ENCODE measurements at places on chromosomes 11 and 22.

- DNase-seq, result no peak
Observed at GRCh38 chr11:40508303-40508702, 951.1 kb downstream of the LRRC4C start.

- DNase-seq, result no peak
Observed at GRCh38 chr11:82794490-82794889, 60.8 kb upstream of the FAM181B start.

- no peak for DNase-seq
Observed at GRCh38 chr11:56911312-56911711, 77.4 kb upstream of the OR5AK2 start.

GRCh38 chr11:22151649-22152197 is 41.2 kb upstream of the ANO5 start:
- no peak for DNase-seq

DNA sequence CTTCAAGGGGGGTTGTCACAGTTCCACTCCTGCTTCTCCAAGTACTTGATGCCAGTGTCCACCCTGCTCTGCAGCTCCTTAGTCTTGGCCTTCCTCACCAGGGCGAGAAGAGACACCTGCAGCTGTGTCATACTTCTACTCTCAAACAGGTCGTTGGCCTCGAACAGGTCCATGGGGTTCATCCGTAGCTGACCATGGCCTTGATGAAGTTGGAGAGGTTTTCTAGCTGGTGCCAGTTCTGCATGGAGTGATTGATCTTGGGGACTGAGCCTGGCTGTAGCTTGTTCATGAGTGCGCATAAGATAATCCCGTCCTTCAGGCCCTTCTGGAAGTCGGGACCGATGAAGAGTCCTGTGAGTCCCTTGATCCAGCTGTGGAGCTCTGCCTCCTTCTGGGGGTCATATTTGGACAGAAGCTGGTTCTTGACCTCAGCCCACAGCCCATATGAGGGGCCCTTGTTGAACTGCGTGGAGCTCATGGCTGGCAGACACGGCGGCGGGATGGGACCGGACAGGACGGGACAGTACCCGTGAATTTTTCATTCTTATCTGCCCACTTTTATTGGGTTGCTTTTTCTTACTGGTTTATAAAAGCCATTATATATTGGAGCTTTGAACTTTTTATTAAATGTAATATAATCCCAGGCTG is 33.4 kb upstream of the HORMAD2 start:
- no peak for DNase-seq

GRCh38 chr22:26463101-26463661 is 20.4 kb downstream of the HPS4 start:
- no peak for DNase-seq

DNA sequence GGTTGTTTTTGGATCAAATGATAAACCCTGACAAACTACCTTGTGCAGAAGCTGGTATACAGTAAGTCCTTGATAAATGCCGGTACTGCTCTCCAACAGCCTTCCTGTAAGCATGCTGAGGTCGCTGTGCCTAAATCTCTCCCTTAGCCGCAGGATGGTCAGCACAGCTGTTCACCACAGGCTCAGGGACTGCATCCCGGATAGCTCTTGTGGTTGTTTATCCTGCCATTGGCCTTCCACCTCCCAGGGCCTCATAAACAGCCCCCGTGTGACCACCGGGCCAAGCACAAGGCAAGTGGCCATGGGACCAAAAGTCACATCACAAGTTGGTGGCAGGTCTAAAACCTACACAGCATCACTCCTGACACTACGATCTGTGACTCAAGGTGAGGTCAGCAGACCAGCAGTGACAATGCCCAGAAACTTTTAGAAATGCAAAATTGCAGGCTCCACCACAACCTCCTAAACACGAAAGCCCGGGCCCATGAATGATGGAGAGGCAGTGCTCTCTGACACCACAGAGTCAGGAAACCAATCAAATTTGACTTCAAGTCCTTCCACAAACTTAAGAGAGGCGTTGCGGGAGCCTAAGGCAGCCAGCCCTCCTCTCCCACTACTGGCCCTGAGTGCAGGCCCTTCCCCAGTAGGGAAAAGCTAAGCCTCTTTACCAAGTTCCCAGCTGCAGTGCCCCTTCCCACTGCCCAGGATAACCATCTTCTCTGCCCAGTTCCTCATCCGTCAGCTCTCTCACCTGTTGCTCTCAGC is 3.9 kb downstream of the SPATA19 start:
- no peak for DNase-seq

GRCh38 chr11:60739114-60739513 is 14.6 kb downstream of the MS4A18 start:
- no peak for DNase-seq

- DNase-seq, result peak; percentile 34
Observed at GRCh38 chr11:32894149-32894827, 1.7 kb downstream of the QSER1 start.

DNA sequence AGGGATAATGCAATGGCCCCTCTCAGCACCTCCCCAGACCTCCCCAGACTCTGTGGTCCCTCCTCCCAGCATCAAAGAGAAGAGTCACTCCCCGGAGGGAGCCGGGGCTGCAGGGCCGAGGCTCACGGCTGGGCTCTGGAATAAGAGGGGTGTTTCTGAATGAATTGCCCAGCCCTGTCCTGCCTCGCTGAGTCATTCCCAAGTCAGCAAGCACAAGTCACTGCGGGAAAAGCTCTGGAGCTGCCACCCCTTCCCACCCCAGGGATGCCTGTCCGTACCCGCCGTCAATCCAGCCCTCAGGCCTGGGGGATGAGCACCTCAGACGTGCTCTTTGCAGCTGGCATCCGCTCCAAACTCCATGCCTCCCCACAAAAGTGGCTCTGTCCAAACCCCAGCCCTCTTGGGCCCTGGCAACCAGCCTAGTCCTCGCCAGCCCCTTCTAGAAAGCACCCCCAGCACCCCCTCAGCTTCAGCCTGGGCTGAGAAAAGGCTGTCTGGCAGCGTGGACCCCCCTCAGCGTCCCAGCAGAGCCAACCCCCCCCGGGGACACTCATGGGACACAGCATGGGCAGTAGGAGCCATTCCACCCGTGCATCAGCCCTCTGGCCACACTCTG is 22.7 kb downstream of the CELSR1 start:
- DNase-seq, result no peak

GRCh38 chr22:20905415-20906386 is 11.5 kb upstream of the CRKL start:
- DNase-seq, result no peak

DNA sequence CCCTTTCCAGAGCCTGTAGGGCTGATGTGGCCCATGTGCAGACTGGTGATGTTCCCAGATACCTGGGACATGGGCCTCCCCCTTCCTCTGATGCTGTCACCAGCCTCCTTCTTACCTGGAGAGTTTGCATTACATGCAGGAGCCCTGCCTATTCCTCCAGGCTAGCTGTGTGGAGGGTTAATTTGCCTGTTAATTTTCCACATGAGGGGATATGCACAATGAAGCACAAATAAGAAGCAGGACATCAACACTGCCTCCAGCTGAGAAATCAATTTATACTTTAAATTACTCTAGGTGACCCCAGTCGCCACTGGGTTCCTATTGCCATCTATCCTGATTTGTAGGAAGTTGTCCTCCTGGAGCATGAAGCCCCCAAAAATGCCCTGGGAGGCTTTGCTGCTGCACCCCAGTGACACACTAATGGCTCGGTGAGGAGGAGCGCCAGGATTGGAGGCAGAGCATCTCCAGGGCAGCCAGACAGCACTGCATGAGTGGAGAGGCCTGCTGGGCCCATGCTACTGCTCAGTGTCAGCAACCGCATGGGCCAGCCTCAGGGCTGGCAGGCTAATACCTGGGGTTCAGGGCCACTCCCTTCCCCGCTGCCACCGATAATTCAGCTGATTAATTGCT is 101.6 kb upstream of the USP47 start:
- DNase-seq, result no peak

DNA sequence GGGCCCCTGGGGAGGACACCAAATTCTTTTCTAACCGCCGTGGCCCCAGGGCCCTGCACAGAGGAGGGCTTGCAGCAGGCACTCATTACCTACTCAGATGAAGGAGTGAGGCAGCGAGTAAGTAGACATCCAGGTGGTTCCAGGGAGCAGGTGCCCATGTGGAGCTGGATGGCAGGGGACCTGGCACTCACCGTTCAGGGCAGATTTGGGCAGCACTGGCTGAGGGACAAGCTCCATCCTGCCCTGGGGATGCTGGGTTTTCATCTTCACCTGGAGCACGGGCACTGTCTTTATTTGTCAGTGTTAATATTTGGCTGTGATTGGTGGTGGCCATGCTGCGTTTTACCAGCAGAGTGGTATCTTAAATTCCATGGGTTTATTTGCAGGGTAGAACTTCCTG is 1182.7 kb downstream of the BRD1 start:
- no peak for DNase-seq

GRCh38 chr11:110092111-110092514 is 1.1 kb upstream of the ZC3H12C start:
- no peak for DNase-seq

- peak; percentile 27 for DNase-seq
Observed at GRCh38 chr11:125593114-125593820, 615 bp downstream of the STT3A start.

- no peak for DNase-seq
Observed at GRCh38 chr22:22830957-22831688, 56.5 kb upstream of the IGLL5 start.

DNA sequence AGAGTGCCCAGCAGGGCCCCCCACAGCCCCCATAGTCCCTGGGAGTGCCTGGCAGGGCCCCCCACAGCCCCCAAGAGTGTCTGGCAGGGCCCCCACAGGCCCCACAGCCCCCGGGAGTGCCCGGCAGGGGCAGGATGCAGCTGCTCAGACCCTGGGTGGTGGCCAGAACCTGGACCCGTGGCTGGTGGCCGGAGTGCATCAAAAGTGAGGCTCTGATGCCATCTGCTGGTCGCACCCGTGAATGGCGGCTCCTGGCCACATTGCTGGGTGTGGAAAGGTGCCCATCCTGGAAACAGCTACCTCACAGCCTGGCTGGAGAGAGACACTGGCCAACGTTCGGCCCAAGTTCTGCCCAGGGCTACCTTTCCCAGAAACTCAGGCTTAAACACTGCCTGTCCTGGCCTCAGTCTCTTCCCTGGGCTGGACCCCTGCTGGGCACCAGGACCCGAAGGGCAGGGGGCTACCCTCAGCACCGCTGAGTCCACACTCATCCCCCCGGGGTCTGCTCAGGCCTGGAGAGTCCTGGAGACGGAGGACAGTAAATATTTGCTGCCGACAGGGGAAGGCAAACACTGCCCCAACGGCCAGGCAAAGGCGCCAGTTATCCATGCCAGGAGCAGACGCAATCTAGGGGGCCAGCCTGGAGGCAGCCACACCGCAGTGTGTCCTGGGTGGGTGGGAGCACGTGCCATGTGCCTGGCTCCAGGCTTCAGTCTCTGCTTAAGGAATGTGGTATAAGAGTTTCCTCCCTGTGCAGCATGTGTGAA is 4.4 kb downstream of the INS start:
- peak; percentile 70 for DNase-seq

GRCh38 chr11:9962722-9963121 is 298.8 kb downstream of the SWAP70 start:
- DNase-seq, result no peak

GRCh38 chr11:78949976-78950690 is 375.5 kb upstream of the NARS2 start:
- no peak for DNase-seq

GRCh38 chr22:45731041-45731797 is 59.6 kb downstream of the ATXN10 start:
- DNase-seq, result no peak

DNA sequence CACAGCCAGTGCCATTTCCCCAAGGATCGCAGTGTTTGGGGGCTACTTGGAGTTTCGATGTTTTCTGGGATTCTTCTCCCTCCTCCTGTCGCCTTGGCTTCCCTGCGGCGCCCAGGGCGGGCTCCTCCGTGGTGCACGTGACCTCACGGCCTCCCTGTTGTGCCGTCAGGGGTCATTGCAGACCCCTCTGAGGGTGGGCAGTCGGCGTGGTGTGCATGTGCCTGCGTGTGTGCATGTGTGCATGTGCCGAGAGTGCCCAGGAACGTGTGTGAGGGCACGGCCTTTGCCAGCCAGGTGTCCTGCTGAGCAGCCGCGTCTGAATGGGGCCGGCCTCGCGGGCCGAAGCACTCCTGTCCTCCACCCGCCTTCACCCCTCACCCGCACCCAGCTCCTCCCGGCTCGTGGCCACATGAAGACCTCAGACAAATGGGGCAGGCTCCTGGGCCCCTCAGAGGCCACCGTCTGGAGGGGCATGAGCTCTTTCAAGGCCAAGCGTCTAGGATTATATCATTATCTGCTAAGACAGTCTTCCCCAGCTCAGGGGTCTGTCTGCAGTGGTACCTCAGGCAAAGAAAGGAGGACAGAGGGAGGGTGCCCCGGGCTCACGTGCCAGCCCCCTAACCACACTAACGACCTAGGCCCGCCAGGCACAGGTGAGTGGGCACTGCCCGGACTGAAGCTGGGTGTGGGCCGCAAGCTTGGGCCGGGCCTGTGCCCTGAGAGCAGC is 9.4 kb upstream of the MRPL23 start:
- DNase-seq, result no peak

- no peak for DNase-seq
Observed at GRCh38 chr11:4851033-4851432, 2.0 kb upstream of the OR51S1 start.

DNA sequence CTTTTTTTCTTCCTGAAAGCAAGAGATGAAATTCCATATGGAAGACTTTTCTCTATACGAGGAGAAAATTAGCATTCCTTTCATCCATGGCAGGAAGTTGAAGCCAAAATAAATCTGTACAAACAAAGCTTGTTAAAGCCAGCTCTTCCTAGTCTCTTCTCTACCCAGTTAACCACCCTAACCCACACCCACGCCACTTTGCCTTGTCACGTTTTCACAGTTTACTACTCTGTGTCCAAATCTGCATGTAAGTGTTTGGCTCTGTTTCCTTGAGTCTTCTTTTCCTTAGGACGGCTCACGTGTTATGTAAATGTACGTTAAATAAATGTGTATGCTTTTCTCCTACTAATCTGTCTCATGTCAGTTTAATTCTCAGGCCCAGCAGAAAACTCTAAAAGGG is 7.1 kb upstream of the HMOX1 start:
- DNase-seq, result no peak

- DNase-seq, result peak; percentile 21
Observed at GRCh38 chr11:61954851-61955421, 4.8 kb downstream of the BEST1 start.

DNA sequence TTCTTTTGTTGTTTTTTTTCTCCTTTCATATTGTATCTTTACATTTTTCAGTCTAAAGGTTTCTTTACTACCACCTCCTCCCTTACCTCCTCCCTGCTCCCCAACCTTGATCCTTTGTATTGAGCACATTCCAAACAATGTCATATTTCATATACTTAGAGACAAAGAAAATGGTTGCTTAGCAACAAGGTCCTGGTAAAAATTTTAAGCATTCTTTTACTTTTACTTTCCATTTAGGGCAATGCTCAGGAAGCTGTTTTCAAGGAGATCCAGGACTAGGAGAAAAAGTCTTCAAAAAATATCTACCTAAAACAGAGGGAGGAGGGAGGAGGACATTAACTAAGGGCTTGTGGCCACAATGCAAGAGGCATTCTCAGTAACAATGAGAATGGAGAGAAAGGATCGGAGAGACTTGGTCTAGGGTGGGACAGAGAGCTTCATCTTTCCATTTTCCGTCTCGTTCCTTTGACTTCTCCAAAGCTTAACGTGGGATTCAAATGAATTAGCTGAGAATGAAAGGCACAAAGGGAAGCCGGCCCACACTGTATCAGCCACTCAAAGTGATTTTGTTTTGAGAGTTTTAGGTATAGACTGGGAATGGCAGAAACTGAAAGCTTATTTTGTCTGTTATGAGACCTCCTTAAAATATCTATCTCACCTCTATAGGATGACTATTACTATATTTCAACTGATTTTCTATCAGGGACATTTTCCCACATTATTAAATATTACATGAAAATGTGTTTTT is 455.7 kb downstream of the RAB38 start:
- DNase-seq, result no peak
